Myocyte (in vitro differentiated cells): ENCODE measurements at places on chromosomes 5 and 9. TPM values are rescaled to one million over a fixed set of nuclear protein-coding genes. Genes with fewer than 3 reads are reported as not detected.

CYLC2 gene
- total RNA-seq: not detected in 2 replicates

DMGDH gene
- 0.48 and 1.5 TPM in 2 replicates for total RNA-seq

SLC36A2 gene
- total RNA-seq: not detected in 2 replicates

PCDHGA7 gene
- total RNA-seq: 1.1 and 2.3 TPM in 2 replicates

EIF4E1B gene
- not detected in 2 replicates for total RNA-seq

F2R gene
- 9.0 and 10.1 TPM in 2 replicates for total RNA-seq

HAVCR1 gene
- total RNA-seq: 0.43 TPM in 1 of 2 replicates, not detected in the other

NAIP gene
- total RNA-seq: 0.73 and 1.2 TPM in 2 replicates

DNA sequence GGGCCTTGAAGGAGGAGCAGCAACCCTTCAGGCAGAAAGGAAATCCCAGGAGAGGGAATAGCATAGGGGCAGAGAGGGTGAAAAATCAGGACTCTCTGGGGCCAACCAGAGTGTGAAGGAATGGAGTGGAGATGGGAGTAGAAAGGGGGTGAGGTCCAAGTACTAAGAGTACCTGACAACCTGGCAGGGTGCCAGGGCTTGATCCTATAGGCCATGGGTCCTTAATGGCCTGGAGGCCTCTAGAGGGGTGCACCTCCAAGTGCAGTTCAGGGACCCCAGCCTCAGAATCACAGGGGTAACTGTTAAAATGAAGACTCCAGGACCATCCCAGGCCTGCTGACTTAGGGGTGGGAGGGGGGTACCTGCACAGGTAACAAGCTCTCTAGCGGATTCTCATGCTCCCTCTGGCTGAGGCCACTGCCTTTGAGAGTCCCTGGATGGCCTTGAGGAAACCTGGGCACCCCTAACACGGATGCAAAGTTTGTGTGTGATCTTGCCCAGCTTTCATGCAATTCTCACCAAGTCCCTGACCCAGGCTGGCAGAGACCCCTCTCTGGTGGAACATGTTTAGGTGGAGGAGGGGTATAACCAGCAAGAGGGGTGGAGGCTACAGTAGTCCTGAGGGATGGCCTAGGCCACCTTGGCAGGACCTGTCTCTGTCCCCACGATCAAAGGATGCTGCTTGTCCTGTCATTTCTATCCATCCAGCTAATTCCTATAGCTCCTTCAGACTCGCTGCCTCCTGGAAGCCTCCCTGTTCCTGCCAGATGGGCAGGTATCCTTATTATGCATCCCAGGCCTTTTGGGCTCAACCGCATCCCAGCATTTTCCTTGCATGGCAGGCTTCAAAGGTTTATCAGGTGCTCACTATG lies 17.6 kb upstream of the CSF1R start:
- DNase-seq: no peak

- no peak for DNase-seq
Measured at GRCh38 chr5:83149671-83150070, 72.3 kb downstream of the XRCC4 start.

- no peak for DNase-seq
Measured at GRCh38 chr5:146832985-146833732, 45.4 kb downstream of the PPP2R2B start.

- peak; percentile 68 for DNase-seq
Measured at GRCh38 chr5:32115985-32116384, 58.1 kb downstream of the GOLPH3 start.

- DNase-seq: peak; percentile 37
Measured at GRCh38 chr5:73998489-73998888, 372.5 kb downstream of the ARHGEF28 start.

DNA sequence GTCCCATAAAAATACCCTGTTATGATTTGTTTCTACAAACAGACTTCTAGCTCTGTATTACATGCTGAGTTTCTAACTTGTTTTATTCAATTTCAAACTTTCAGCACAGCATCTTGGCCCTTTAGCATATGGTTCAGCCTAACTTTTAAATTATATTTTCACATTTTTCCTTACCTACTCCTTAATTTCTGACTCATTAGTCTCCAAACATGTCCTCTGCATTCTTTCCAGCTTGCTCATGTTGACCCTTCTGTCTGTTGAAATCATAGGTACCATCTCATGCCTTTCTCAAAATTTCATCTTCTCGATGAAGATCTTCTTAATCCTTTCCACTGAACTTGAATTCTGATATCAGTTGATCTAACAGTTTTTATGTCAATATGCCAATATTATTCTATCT lies 200.9 kb upstream of the RIOK2 start:
- DNase-seq: peak; percentile 19

DNA sequence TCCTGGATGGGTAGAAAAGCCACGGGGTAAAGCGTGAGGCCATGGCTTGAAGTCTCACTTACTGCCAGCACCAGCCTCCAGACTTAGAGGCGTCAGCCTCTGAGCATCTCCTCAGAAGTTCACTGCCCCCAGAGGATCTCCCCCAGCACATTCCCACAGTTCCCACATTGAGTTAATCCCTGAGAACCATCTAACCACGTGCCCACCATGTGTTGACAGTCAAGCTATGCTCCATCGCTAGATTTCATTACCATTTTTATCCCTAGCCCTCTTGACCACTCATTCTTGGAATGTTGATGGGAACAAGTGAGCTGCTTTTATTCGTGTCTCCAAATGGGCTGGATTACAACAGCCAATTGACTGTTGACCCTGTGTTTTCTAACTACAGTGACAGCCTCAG lies 283.3 kb upstream of the IRX1 start:
- no peak for DNase-seq

DNA sequence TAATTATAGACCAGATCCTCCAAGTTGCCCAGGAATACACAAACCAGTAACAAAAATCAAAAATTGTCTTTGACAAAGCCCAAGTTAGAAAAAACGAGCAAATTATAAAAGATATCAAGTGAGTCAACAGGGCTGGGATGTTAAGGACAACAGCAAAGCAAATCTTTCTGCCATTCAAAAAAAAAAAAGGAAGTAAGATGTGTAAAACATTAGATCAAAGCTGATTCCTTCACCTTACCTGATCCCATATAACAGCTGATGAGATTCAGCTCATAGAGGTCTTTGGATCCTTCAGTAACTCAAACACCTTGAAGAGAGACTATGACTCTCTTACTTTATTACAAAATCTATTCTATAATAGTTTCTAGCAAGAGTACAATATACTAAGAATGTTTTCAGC lies 100.9 kb downstream of the STRBP start:
- DNase-seq: no peak

DNA sequence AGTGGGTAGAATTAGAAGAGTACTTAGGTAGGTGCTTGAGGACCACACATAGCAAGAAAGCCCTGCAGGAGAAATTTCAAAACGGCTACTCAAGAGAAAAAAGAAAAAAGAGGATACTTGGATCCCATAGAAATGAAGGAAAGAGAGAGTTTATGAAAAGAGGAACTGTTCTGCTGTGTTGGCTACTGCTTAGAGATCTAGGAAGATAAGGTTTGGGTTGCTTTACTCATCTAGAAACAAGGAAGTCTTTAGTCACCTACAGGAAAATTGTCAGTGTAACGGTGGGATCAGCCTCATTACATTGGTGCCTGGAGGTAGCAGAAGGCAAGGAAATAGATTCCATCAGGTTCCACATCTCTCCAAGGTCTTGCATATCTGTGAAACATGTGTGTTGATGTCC lies 14.8 kb upstream of the C5orf46 start:
- no peak for DNase-seq

DNA sequence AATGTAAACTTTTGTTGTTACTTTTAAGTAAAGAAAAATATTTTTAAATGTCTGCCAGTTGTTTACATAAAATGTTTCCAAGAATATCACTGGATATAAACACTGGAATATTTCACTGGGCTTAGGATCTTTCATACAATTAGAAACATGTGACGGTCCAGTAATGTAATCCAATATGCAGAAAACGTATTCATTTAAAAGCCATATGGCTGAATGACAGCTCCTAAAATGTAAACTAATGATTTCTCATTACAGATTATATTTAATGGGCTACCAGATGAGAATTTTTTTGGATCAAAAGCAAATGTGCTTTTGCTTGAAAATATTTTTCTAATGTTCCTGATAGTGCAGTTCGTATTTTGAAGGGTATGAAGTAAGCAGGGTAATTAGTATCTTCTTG lies 124.3 kb downstream of the TTC39B start:
- no peak for DNase-seq

GRCh38 chr5:159018855-159019254 lies 80.9 kb downstream of the EBF1 start:
- DNase-seq: no peak

DNA sequence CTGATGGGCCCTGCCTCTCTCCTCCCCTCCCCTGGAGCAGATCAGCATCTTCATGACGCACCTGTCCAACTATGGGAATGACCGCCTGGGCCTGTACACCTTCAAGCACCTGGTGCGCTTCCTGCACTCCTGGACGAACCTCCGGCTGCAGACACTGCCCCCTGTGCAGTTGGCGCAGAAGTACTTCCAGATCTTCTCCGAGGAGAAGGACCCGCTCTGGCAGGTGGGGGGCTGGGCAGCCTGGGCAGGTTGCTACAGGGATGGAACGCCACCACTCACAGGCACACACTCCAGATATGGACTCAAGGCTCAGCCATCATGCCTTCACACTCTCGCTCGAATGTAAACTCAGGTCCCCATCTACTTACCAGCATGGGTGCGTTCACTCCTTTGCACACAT lies 32.1 kb downstream of the NDST1 start:
- DNase-seq: no peak

DNA sequence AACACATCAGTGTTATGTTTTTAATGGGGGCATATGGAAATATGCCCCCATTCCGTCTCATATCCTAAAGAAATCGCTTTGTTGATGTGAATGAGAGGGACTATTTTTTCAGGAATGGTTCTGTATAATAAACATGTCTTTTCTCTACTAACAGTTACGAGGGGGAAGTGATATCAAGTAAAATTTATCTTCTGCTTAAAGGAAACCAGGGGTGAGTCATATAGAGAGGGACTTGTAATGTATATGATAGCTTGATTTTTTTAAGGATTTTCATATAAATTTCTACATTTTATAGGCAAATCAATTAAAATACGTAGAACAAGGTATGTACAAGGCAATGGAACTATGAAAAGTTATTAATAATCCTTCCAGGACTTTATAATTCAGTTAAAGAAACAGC lies 207.1 kb downstream of the SEMA5A start:
- no peak for DNase-seq

GRCh38 chr9:15696979-15697378 lies 144.1 kb downstream of the CCDC171 start:
- peak; percentile 9 for DNase-seq

DNA sequence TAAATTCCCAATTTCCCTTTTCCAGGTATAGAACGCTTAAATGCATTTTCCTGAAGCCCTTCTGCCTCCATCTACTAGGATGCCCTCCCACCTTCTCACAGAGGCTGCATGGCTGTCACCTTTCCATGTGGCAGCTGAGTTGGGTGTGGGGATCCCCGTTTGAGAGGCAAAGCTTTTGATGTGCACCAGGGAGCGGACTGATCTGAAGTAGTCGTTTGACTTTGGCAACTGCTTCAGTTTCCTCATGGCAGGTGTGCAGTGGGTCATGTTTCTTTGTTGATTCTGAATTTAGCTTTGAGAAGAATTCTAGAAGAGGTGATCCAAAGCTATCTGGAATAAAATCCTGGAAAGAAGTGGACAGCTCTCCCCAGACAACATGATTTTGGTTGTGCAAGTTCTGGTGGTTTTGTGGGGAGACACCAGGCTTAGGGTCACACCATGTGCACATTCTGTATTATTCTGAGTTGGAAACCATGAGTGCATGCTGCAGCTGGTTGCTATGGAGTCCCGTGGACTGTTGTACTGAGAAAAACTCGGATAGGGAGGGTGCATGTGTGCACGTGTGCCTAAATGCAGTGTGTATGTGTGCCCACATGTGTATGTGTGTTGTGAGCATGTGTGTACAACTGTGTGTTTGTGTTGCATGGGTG lies 63.5 kb downstream of the GADD45G start:
- peak; percentile 30 for DNase-seq

DNA sequence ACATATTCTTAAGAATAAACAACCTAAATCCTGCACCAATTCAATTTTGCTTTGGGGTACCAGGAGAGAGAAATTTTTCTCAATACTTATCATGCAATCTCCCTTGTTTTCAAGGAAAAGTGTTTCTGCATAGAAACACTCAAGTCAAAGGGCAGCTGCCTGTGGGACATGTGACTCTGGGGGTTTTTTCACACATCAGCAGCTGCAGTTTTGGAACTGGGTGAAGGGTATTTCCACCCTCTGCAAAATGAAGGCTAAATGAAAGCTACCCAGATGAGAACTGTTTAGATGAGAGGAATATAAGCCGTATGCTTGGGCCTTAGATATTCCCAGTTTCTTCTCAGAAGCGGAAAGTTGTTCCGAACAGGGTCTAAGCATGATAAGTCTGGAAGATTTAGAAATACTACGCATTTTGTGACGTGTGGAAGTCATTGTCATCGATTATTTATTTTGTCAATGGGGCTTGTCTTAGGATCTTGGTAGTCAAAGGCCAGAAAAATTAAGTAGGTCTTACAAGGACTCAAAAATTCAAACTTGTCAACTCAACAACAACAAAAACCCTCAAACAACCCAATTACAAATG lies 64.3 kb upstream of the BOD1 start:
- DNase-seq: peak; percentile 57

DNA sequence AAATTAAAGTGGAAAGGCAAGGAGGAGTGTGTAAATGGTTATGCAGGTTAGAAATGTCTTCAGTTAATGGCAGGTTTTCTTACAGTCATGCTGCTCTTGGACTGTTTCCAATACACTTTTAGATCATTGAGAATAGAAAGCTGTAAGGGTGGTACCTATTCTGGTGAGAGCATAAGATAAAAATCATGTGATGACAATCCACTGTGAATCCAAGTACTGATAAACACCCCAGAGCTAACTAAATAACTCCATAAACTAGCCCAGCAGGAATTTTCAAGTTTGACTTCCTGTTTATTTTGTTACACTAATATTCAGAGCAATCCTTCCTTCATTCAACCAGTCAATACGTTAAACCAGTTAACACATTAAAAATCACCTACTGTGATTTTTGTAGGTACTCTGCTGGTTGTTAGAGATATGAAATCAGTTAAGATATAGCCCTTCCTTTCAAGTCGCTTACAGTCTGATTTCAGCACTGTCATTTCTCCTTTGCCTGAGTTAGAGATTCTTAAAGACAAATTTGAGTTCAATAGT lies 22.6 kb downstream of the VCAN start:
- no peak for DNase-seq

DNA sequence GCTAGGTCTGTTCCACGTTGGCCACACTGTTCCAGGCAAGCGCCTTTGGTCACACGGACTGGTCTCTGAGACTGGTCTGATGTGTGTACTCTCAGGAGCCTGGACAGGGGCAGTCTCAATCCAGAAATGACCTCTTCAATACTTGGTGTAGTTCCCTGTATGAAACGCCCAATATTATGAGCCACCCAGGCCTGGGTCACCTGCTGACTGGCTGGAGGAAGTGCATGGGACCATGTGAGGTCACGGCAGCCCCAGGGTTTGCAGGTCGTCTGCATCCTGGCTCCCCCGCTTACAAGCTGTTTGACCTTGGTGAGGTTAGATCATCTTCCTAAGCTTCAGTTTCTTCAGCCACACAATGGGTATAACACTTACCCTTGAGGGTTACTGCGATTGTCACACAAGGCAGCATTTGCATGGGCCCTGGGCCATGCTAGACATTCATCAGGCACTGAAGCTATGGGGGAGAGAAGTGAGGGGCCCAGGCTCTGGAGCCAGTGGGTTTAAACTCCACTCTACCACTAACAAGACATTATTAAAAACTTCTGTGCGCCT lies 5.2 kb upstream of the GRHPR start:
- DNase-seq: no peak

GRCh38 chr5:8517456-8517855 lies 648.5 kb downstream of the MTRR start:
- DNase-seq: peak; percentile 9
